ENCODE measurements at places on chromosomes 16 and 17. TPM values are rescaled to one million over a fixed set of nuclear protein-coding genes. Genes with fewer than 3 reads are reported as not detected.

The KRTAP4-5 gene
- not detected for polyA plus RNA-seq

The GOSR2 gene
- polyA plus RNA-seq = 42.6 TPM

The SLC38A8 gene
- not detected for polyA plus RNA-seq

The CCL4L2 gene
- polyA plus RNA-seq = not detected

The CDH3 gene
- 18.2 TPM for polyA plus RNA-seq

The KRTAP1-1 gene
- not detected for polyA plus RNA-seq

DNA sequence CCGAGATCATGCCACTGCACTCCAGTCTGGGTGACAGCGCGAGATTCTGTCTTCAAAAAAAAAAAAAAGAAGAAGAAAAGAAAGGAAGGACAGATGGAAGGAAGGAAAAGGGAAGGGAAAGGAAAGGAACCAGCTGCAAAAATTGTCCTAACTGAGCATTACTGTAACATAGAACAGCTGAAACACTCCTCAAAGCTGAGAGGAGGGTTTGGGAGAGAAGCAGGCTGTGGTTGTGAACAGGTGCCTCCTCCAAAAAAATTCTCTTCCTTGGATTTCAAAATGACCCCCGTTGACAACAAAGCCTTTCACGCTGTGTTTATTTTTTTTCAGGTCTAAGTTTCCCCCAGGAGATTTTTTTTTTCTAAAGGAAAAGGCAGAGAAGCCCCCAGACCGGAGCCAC is 541.4 kb downstream of the WWOX start:
- DNase-seq = no peak

DNA sequence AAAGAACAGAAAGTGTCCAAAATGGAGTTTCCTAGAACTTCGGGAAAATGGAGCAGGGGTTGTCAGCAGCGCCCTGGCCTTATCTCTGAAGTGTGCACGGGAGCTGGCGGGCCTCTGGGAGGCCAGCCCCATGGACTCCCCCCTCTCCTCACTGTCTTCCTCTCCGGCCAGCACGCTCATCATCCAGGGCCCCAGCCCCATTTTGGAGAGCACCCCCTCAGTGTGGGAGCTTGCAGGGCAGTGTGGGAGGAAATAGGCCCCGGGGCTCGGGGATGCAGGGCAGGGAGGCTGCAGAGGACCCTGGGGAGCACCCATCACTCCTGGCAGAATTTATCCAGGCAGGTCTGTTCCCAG is 4.9 kb upstream of the PABPN1L start:
- DNase-seq = no peak

DNA sequence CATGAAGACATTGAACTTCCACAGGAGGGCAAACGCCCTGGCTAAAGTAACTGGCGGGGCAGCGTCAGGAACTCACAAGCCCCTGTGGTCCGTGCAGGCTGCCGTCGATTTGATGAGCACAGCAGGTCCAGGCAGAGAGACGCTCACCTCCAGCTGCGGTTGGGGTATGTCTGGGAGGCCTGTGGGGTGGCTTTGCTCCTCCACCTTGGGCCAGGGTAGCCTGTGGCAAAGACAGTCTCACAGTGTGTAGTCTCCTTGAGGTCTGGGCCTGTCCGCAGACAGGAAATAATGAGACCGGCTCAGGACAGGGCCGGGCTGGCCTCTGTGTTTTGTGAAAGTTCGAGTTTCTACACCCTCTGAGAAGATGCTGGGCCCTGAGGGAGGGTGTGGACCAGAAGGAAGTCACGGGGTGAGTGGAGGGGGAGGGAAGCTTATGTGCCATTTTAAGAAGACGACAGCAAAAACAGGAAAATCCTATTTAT is 103.3 kb downstream of the METRNL start:
- DNase-seq = no peak

DNA sequence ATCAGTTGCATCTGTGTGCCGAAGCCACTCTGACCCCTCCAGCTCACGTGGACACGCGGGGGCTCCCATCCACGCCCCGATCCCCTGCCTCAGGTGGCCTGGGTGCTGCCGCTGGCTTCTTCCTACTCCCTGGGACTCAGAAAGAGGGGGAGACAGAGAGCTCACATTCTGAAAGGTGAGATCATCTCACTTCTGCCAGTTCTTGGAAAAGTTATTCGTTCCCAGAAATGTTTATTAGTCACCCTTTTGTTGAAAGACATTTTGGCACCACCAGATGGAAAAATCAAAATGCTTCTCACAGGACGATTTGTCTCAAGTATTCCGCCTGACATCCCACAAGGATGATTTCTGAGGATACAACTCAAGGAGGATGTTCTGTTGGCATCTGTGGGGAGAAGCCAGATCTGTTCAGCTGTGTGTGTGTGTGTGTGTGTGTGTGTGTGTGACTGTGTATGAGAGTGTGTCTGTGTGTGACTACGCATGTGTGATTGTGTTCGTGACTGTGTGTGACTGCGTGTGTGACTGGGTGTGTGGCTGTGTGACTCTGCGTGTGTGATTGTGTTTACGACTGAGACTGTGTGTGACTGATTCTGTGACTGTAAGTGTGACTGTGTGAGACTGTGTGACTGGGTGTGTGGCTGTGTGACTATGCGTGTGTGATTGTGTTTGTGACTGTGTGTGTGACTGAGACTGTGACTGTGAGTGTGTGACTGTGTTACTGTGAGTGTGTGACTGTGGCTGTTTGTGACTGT is 207.3 kb downstream of the NTN1 start:
- DNase-seq = peak; percentile 82

DNA sequence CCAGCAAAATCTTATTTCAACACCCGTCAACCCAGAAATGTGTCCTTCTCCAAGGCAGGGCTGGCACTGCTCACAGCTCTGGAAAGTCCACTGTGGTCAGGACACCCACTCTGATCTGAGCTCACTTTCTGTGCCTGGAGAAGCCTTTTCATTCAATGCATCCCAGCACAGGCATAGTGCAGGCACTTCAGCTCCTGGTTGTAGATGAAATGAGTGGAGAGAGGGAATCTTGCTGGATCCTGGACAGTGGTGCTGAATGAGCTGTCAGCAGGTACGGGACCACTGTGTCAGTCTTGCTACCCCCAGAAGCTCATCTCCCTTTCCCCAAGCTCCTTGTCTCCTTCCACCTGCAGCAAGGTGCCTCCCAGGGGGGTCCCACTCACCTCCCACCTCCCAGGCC is 86.1 kb upstream of the SALL1 start:
- DNase-seq = no peak

- no peak for DNase-seq
These were observed 563 bp downstream of the METRNL start for GRCh38 chr17:83079766-83080578.

GRCh38 chr16:57098188-57098841 is 5.9 kb downstream of the CPNE2 start:
- no peak for DNase-seq

DNA sequence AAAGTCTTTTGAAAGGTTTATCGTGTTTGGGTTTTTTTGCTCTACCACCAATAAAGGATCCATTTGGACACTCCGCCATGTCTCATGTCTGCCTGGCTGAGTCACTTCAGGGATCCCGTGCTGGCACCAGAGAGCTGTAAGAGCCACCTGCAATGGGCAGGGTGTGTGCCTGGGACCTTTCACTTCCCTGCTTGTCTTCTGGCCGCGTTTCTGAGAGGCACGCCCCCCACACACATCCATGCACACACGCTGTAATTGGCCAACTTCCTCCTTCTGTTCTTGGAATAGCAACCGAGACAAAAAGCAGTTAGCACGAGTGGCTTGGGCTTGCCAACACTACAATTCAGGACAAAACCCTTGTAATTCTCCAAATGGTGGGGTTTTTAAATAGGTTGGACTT is 9.8 kb upstream of the SOST start:
- no peak for DNase-seq

DNA sequence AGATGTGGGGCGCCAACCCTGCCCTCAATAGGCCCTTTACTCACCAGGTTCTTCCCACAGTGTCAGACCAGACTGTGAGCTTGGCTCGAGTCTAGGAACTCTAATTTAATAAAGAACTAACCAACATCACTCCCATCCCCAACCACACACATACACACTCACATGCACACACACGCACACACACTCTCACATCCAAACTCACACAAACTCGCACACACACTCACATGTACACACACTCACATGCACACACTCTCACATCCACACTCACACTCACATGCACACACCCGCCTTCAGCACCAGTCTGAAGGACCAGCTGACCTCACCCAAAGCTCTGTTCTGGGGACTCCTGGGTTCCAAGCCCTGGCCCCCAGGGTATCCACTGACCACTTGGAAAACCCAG is 63.8 kb downstream of the COG7 start:
- no peak for DNase-seq

DNA sequence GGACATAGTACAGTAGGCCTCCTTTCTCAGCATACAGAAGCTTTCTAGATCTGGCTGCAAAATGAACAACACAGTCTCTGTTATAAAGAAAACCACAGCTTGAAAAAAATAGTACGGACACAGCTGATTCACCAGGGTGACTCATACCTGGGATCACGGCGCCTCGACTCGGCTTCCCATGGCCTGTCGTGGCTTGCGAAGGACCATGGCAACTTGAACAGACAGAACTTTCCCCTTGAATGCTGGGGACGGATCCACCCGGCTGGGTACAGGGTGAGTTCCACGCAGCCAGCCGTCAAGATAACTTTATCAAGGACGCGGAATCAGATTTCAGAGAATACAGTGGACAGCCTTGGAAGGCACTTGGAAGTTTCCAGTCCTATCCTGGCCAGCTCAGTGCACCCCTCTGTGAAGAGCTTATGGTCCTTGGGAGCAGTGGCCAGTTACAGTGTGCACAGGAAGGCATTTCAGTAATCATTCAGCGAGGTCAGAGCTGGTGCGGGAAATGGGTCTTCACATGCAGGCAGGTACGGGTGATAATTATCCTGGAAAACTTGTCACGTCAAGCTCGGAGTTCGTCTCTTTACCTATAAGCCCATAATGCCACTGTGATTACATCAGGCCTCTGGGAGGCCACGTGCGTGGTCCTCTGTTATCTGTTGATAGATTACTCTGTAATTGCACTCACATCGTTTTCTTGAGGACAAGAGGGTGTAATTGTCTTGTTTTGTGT is 57.9 kb upstream of the MAF start:
- DNase-seq = no peak

GRCh38 chr16:83338138-83338537 is 469.6 kb upstream of the HSBP1 start:
- no peak for DNase-seq

DNA sequence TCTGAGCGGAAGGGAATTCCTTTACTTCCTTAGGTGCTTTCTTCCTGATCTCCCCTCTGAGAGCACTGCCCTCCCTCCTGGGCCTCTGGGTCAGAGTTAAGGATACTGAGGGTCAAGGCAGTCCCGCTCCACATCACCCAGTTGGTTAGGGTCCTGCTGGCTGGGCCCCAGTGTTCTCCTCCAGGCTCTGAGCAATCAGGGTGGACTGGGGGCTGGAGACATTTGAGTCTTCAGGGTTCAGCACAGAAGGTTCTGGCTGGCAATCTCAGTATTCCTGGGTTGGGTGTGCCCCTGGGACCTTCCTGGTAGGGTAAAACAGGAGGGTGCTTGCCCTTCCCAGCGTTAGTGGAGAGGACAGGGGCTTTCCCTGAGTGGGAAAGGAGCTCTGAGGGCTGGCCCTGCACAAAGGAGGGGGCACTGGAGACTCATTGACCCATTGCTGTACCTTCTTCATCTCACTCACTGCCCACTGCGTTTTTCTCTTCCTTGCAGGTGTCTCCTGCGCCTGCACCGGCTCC is 448 bp downstream of the MT1M start:
- DNase-seq = no peak

DNA sequence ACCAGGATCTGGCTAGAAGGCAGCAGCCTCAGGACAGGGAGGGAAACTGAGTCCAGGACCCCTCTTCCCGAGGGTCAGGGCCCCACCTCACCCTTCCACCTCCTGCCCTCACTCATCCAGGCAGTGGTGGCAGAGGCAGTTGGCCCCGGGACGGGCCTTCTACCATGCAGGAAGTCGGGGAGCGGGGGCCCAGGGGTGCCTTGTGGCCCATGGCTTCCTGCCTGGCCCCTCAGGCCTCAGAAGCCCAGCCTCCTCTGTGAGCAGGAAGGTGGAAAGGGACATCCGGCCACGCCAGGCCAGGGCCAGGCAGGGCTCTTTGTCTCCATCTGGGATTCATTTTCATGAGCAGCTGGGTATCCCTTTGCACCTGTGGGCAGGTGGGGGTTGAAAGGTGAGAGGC is 58.5 kb downstream of the BAHCC1 start:
- DNase-seq = no peak

GRCh38 chr16:84082835-84083569 is 33.7 kb downstream of the MBTPS1 start:
- DNase-seq = no peak

DNA sequence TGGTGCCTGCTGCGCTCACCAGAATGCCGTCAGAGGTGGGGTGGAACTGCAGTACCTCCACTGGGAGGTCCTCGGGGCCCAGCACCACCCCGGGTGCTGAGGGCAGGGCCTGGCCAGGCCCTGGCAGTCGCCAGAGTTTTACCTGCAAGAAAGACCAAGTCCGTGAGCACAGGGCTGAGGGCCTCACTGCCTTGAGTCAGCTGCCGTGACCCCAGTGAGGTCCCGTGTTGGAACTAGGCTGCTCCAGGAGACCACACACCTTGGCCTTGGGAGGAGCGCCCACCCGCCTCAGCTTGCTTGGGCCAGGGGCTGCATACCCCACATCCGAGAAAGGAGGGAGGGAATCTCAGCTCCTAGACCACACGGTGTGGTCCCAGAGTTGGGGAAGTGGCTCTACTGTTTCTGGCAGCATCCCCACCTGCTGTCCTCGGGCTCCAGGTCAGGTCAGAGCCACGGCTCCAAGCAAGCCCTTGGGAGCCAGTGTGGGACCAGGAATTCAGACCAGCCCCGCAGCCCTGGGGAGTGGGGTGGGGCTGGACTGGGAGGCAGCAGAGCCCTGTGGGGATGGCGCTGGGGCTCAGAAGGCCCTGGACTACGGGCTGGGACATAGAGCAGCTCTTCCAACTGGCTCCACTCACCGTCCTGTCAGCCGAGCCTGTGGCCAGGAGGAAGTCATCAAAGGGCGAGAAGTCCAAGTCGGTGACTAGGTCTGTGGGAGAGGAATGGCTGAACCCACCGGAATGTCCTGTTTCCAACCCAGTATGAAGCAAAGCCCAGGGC is 8.7 kb downstream of the CORO7 start:
- DNase-seq = no peak

DNA sequence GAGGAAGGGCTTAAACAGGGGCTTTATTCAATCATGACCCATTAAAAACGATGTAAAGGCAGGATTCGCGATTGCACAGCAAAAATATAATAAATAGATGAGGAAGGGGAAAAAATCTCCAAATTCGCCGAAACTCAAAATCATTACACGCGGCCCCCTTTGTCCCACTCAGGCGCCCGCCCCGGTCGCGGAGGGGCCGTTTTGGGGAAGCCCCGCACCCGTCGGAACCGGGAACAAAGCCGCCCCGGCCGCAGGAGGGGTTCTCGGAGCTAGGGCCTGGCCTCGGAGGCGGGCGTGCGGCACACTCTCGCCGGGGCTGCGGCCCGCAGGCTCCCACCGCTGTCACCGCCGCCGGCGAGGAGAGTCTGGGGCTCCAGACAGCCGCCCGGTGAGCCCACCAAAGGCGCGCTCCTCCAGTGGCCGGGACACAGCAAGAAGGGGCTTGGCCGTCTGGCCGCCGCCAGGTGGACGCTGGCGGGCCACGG is 521 bp downstream of the C16orf87 start:
- peak; percentile 64 for DNase-seq

GRCh38 chr17:16150251-16150856 is 65.0 kb downstream of the NCOR1 start:
- no peak for DNase-seq

GRCh38 chr17:72901083-72901482 is 191.4 kb downstream of the SLC39A11 start:
- DNase-seq = no peak

GRCh38 chr16:6096931-6097670 is 999.5 kb upstream of the EEF2KMT start:
- no peak for DNase-seq

All from muscle of arm (tissue), 14 donors.